ENCODE measurements at places on chromosomes 5 and 9.

DNA sequence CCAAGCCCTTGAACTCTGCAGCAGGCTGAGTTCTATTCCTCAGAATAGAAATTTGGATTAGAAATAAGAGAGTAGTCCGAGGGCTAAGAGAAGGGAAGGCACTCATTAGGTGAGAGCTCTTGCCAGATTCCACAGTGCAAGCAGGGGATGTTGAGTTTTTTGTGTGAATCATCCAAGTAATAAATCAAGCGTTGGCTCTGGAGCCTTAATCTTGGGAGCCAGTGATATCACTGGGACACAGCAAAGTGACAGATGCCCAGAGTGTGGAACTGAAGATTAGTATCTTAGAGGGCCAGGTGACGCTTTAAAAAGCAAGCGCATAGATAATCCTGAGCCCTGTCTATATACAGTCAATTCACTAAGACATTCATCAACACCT, 60.3 kb downstream of the FOXD1 start:
- no peak for DNase-seq

DNA sequence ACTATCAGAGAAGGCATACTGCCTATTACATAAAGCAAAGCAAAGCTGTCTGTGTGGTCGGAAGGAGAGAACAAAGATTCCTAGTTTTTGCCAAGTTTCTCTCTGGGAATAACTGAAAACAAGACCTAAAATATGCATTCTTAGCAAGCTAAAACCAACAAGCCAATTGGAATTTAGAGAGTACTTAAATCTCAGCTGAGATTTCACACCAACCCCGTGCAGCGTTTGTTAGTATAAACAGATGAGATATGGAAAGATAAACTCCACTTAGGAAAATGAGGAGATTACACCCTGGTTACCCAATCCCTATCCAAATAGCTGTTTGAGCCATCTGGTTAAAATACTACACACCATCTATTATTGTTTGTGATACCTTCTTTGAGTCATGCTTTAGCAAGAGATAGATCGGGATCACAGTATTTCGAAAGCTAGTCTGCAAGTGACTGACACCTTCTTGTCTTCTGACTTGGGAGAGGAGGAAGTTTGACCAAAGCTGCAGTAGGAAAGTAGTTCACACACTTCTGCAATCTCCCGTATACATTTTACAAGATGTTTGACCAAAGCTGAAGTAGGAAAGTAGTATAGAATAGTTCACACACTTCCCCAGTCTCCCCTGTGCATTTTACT, 18.2 kb downstream of the FAF2 start:
- DNase-seq: no peak

GRCh38 chr5:15959370-15960164, 220.0 kb downstream of the MARCHF11 start:
- DNase-seq: no peak

DNA sequence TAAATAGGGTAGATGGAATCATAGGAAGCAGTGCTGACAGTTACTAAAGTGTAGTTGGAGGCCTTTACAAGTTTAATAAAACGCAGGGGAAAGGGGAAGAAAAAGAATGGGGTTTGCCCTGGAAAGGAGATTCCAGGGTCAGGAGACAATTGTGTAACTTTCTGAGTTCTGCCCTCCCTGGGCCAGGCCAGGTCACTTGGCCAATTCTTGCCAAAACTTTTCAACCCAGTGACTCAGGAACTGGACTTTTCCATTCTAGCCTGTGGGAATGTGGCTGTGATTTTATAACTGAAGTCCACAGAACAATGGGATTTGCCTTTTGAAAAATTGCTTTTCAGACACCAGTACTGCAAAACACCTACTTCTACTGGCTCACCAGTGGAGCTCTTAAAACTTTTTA, 289.8 kb upstream of the ANKRD55 start:
- no peak for DNase-seq

- DNase-seq: no peak
Measured at GRCh38 chr5:127344931-127345330, 54.3 kb downstream of the MEGF10 start.

DNA sequence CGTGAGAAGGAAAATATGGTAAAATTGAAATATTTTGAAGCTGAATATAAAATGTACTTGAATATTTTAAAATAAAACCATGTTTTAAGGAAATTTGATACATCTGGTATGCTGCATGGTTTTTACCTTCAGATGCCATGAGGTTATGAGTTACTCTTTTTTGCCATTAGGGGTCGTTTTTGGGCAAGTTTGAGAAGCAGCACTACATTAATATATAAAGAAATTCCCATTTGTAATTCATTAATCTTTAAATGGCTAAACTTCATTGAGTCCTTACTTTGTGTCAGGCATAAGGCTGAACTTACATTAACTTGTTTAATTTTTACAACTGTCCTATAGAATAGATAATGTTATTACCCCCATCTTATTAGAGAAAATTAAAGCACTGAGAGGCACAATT, 152.3 kb downstream of the KDM4C start:
- DNase-seq: no peak

- no peak for DNase-seq
Measured at GRCh38 chr5:172892713-172893112, 58.7 kb downstream of the ERGIC1 start.

DNA sequence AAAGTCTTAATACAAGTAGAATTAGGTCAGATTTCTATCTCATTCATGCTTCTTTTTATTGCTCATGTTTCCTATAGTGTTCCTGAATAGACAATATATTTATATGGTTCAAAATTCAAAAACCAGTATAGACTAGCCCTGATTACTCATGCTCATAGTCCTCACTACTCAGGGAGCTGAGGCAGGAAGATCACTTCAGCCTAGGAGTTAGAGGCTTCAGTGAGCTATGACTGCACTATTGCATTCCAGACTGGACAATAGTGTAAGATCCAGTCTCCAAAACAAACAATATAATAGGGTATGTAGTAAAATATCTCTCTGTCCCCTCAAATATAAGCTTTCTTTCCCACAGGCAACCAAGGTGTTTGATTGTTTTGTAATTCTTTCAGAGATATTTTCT, 2.4 kb downstream of the ANKRD31 start:
- DNase-seq: no peak

- no peak for DNase-seq
Measured at GRCh38 chr5:138626333-138626944, 51.2 kb upstream of the HSPA9 start.

DNA sequence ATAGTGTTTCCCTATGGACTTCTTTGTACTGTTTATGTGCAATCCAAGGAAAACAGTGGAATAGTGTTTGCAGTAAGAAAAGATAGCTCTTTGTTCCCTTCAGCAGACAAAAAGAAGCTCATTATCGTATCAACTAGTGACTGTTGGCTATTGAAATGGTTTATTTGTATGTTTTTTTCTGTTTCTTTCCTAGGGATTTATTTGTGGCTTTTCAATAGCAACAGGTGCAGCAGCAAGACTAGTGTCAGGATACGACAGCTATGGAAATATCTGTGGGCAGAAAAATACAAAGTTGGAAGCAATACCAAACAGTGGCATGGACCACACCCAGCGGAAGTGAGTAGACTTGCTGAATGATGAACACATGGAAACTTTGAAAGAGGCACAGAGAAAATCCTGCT, 65.1 kb downstream of the SLC44A1 start:
- no peak for DNase-seq

DNA sequence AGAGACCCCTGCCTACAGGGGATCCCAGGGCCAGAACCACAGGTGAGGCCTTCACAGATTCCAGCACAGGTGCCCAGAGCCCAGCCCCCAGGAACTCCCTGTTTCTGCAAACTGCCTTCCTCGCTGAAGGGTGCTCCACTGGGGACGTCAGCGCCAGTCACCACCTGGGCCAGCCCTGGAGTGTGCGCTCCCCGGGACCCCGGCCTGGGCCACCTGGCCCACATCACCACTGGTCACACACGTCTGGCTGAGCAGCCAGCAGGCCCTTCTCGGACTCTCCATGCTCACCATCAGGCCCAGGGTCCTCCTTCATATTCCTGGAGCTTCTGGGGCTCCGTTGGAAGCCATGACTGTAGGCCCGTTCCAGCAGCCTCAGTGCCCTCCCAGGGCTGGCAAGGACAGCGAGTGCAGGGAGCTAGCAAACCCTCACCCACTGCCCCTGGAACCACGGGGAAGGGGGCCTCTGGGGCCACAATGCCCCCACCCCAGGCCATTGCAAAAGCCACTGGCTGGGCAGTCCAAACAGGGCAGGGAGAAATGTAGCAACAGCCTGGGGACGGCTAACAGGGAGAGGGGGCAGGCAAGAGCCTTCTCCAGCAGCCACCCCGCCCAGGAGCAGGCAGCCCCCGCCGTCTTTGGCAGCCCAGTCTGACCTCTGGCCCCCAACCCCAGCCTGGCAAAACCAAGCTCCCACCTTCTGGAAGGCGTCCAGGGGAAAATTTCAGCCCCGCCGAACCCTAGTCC, 1.3 kb downstream of the AGPAT2 start:
- DNase-seq: no peak

GRCh38 chr5:57761513-57761912, 278.9 kb upstream of the ACTBL2 start:
- DNase-seq: peak; percentile 34

DNA sequence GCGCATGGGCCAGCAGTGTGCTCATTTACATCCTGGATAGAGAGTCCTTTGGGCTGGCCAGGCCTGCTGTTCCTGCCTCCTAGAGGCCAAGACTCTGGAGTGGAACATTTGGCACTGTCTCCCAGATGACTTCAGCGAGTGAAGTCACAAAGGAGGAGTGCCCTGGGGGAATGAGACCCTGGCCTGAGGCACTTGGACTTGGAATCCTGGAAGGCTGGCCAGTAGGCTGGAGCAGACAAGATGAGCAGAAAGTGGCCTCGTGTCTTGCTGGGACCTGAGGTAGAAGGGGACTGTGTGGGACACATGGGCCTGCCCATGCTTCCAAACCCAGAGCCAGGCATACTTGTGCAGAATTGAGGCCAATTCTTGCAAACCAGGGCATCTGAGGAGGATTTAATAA, at the start of gene TSSK1B:
TSS of gene TSSK1B (minus strand) at position 101 of the 400 bp plus-strand sequence. CDS start 150 bp downstream, outside the sequence.
- no peak for DNase-seq

- DNase-seq: no peak
Measured at GRCh38 chr5:40781843-40782409, 16.2 kb downstream of the PRKAA1 start.

- no peak for DNase-seq
Measured at GRCh38 chr5:152456815-152457443, 51.9 kb upstream of the NMUR2 start.

DNA sequence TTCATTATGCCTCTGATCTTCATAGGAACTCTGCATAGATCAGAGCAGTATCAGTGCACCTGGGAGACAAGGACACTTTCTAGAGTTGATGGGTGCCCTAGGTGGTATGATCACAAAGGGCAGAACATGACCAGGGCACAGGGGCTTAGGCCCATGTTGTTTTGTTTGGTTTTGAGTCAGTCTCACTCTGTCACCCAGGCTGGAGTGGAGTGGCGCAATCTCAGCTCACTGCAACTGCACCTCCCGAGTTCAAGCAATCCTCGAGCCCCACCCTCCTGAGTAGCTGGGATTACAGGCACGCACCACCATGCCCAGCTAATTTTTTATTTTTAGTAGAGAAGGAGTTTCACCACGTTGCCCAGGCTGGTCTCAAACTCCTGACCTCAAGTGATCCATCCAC, 17.6 kb downstream of the ALDH7A1 start:
- no peak for DNase-seq

DNA sequence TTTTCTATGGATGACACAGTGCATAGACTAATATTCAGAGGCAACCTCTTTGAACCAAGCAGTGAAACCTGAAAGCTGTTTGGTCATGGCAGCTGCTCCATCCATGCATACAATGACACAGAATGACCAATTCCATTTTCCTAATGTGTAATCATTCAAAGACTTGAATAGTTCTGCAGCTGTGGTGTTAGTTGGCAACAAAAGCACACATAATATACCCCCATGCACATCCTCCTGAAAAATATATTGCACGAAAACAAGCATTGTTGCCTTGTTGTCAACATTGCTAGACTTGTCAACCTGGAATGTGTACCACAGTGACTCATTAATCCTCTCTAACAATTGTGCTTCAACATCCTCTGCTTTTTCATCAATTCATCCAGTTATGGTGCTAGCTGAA, 71.0 kb upstream of the SEMA6A start:
- no peak for DNase-seq

DNA sequence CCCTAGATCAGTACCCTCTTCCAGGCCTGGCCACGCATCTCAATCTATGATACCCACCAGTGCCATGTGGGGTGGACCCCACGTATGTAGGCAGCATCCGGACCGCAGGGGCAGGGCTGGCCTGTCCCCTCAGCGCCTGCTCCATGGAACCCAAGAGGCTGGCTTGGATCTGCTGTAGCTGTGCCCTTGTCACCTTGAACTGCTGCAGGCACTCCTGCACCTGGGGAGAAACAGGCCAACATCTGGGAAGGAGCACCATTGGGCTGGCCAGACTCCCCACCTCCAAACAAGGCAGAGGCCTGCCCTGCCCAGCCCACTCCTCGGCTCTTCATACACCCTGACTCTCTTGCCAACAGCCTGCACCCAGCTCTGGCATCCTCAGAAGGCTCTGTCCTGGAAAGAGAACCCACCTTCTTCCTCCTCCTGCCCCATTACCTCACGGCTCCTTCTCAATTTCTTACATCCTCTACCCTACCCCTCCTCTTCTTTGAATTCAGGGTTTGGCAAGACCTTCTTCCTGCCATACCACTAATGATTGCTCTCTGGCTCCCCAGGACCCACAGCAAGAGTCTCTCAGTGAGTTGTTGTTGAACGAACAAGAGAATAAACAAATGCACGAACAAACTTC, 7.7 kb downstream of the HK3 start:
- peak; percentile 23 for DNase-seq

GRCh38 chr5:55338092-55338613, 30.4 kb downstream of the MTREX start:
- DNase-seq: no peak

- DNase-seq: no peak
Measured at GRCh38 chr9:10255758-10256157, 357.0 kb downstream of the PTPRD start.

Data from H9 (cell line).